ENCODE measurements at places on chromosomes 7 and 10.

- H3K36me3 ChIP-seq, result no peaks in the 10 kb centered on the region
- no peaks in the 10 kb centered on the region for H3K4me1 ChIP-seq
- no peak overlapping the region for H3K4me3 ChIP-seq
- no peak for DNase-seq
- no peaks in the 10 kb centered on the region for H3K27me3 ChIP-seq
These were observed 84.3 kb upstream of the PODXL start for GRCh38 chr7:131640686-131641085.

- H3K4me1 ChIP-seq, result no peaks in the 10 kb centered on the region
- no peak overlapping the region for H3K27ac ChIP-seq
- no peaks in the 10 kb centered on the region for H3K27me3 ChIP-seq
- no peak overlapping the region for H3K4me3 ChIP-seq
- no peak for DNase-seq
These were observed 78.1 kb downstream of the HDAC9 start for GRCh38 chr7:18573410-18574234.

DNA sequence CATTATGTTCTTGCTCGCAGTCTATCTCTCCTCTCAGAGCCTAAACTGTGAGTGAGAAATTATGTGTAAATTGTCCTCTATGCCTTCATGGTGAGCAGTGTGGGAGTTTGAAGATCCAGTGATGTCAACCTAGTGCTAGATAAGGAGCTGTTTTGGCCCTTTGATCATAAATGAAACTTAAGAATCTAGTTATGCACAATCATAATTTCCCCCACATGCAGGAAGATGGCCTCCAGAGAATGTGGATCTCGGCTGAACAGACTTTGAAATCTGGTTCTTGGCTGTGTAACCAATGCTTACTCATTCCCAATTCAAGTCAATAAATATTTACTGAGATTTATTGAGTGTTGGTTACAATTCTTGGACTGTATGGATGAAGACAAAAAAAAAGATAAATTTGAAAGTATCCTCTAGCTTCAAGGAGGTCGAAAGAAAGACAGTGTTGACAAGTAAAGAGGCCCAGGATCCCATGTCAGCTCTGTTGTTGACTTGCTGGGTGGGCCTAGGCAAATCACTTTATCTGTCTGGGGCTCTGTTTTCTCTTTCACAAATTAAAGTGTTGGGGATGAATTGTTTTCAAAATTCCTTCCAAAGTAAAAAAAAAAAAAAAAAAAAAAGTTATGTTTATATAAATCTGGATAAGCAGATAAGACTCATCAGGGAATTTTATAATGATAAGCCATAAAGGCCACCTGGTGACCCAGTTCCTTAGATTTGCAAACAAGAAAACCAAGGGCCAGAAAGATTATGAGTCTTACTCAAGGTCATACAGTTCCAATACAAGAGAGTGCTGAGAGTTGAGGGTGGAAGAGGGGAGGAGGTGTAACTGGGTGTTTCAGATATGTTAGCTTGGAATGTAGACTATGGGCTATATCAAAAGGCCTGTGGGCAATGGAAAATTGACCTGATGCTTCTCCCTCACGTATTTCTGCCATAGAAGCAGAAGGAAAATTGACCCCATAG, 969.9 kb downstream of the KCNMA1 start:
- no peaks in the 10 kb centered on the region for H3K4me1 ChIP-seq
- H3K27ac ChIP-seq, result no peak overlapping the region
- H3K36me3 ChIP-seq, result no peaks in the 10 kb centered on the region
- H3K4me3 ChIP-seq, result no peak overlapping the region
- DNase-seq, result no peak

DNA sequence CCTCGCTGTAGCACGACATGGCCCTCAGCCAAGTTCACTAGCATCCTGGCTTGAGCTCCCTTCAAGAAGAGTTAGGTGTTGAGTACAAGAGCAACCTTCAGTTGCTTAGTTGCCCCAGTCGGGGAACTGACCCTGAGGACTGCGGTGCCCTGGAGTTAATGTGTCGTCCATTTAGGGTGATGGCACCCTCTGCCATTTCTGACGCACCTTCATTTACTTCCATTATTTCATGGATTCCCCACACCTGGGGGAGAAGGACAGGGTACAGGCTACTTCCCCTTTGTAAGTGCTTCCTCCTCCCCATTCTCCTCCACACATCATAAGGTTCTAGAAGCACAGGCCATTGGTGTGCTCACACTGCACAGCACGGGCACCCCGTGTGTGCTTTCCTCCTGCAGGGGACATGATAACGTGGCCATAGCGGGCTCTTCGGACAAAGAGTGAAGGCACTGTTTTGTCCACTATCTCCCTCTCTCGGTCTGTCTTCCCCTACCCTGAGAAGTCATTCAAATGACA, 1.8 kb downstream of the ALOX5 start:
- peaks cover 39% of the 10 kb centered on the region for H3K27me3 ChIP-seq
- H3K27ac ChIP-seq, result no peak overlapping the region
- peaks cover 37% of the 10 kb centered on the region for H3K4me1 ChIP-seq
- H3K36me3 ChIP-seq, result peaks cover 2% of the 10 kb centered on the region
- peak overlapping the region; percentile 76 for H3K4me3 ChIP-seq
- DNase-seq, result no peak

DNA sequence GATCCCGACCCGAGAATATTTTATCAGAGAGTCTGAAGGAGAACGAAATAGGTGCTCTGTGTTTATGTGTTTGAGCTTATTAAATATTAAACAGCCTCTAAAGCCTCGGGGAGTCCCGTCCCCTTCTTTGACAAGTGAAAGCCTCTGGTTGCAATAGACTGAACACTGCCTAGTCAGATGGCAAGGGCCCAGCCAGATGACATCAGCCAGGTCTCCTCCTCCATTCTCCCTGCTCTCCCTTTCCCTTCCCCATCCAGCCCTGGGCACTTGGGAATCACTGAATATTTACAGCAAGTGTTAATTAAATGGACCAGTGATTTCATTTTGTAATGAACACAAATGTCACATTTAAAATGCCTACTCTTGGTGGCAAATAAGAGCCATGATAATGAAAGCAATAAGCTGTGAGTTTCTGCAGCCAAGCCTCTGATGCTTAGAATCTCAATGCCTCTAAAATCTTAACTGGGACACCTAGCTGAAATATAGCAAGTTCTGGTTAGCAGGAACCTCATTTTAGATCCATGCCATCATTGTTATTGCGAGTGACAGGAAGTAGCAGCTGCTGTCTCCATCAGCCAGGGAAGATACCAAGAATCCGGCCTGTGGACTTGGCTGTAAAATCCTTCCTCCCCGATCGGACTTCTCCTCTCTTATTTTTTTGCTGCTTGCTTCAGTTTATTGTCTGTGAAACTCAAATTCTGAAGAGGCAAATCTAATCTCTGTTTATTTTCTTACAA, 202.1 kb downstream of the PRPF18 start:
- DNase-seq, result no peak
- peaks cover 2% of the 10 kb centered on the region for H3K27me3 ChIP-seq
- peak overlapping the region; percentile 95 for H3K27ac ChIP-seq
- H3K36me3 ChIP-seq, result peaks cover 3% of the 10 kb centered on the region
- peaks cover 5% of the 10 kb centered on the region for H3K4me1 ChIP-seq
- no peak overlapping the region for H3K4me3 ChIP-seq

DNA sequence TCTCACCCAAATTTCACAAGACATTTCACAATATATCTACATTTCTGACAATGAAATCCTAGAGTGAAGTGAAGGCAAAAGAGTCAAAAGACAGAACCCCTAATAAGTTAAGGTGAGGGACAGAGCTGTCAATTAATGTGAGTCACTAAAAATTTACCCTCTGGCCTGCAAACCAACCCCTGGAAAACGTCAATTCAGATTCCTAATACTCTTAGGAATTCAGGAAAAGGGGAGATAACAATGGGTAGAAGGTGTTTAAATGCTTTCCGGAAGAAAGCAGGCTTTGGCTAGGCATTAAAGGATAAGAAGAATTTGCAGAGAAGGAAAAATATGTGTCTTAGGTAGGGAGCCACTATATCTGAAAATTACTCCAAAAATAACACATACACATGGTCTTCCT, 299.6 kb downstream of the INHBA start:
- no peaks in the 10 kb centered on the region for H3K27me3 ChIP-seq
- H3K4me3 ChIP-seq, result no peak overlapping the region
- no peaks in the 10 kb centered on the region for H3K36me3 ChIP-seq
- DNase-seq, result no peak

DNA sequence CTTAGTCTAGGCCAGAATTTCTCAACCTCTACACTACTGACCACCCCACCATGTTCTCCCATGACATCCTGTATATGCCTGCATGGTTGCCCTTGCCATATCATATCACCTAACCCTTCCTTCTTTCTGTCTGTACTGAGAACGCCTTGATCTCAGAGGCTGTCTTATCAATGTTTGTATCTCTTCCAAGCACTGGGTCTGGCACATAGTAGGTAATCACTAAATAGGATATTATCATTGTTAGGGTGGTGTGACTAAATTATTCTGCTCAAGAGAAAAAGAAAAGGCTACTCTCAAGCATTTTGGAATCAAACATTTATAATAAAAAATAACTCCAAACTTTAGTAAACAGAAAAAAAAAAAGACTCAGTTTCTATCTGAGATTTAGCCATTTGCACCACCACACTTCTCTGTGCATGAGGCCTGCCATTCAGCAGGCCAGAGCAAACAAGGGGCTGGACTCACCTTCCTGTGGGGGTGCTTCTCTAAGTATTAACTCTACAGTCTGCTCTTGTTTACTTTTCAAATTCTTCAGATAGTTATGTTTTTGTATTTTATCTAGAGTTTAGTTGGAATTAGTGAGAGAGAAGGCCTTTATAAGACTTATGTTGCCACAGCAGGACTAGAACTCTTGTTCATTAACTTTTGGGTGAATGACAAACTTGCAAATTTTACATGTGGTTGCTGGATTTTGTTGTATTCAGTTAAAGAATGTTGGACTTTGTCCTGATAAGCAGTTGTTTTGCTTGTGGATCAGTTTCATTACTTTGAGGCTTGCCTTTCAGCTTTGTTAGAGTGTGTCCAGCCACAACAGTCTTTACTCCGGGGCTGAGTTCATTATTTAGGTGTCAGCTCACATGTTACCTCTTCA, 5.4 kb downstream of the AGBL3 start:
- peaks cover 31% of the 10 kb centered on the region for H3K36me3 ChIP-seq
- no peak for DNase-seq
- H3K4me1 ChIP-seq, result peaks cover 54% of the 10 kb centered on the region
- no peaks in the 10 kb centered on the region for H3K27me3 ChIP-seq
- H3K4me3 ChIP-seq, result no peak overlapping the region

DNA sequence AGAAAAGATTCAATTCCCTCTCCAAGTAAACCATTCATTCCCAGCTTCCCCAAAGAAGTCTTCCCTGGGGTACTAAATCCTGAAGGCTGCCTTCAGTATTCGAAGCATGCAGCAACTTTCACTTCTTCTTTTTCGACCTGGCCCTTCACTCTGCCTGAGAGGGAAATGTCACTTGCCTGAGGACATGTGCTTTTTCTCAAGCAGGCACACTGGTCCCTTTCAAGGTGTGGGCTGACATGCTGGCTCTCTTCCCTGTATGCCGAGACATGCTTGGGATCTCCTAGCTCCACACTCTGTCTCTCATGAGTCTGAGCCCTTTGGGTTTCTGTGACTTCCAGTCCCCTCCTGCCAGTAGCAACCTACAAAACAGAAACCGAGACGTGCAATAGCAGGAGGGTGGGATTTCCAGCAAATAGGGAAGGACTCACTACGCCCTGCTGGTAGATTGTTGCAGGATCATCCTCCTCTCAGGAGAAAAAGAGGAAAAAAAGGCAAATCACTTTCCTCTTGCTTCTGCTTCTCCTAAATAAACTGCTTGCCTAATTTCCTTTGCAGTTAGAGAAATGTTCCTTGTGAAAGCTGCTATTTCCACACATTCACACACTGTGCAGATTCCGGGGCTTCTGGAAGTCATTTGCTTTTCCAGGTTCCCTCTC, 33.5 kb downstream of the FIGNL1 start:
- DNase-seq, result no peak
- peaks cover 1% of the 10 kb centered on the region for H3K36me3 ChIP-seq
- peaks cover 39% of the 10 kb centered on the region for H3K4me1 ChIP-seq
- H3K27me3 ChIP-seq, result no peaks in the 10 kb centered on the region
- H3K27ac ChIP-seq, result peak overlapping the region; percentile 59

GRCh38 chr7:78620920-78621319, 822.3 kb downstream of the PHTF2 start:
- no peaks in the 10 kb centered on the region for H3K27me3 ChIP-seq
- H3K4me1 ChIP-seq, result no peaks in the 10 kb centered on the region
- DNase-seq, result no peak

GRCh38 chr10:132946-133898, 2.0 kb upstream of the ZMYND11 start:
- H3K27me3 ChIP-seq, result peaks cover 17% of the 10 kb centered on the region
- H3K4me3 ChIP-seq, result peak overlapping the region; percentile 87
- no peak overlapping the region for H3K27ac ChIP-seq
- peaks cover 34% of the 10 kb centered on the region for H3K4me1 ChIP-seq

GRCh38 chr10:79367426-79368189, 20.3 kb downstream of the PPIF start:
- no peak overlapping the region for H3K4me3 ChIP-seq
- H3K4me1 ChIP-seq, result no peaks in the 10 kb centered on the region
- no peak overlapping the region for H3K27ac ChIP-seq
- no peak for DNase-seq

GRCh38 chr10:90999512-91000172, 78.8 kb upstream of the ANKRD1 start:
- H3K36me3 ChIP-seq, result no peaks in the 10 kb centered on the region
- H3K27me3 ChIP-seq, result peaks cover 6% of the 10 kb centered on the region
- H3K4me1 ChIP-seq, result no peaks in the 10 kb centered on the region
- no peak for DNase-seq
- no peak overlapping the region for H3K4me3 ChIP-seq

- no peak overlapping the region for H3K27ac ChIP-seq
- no peaks in the 10 kb centered on the region for H3K4me1 ChIP-seq
- no peak for DNase-seq
- H3K4me3 ChIP-seq, result no peak overlapping the region
- no peaks in the 10 kb centered on the region for H3K27me3 ChIP-seq
- H3K36me3 ChIP-seq, result no peaks in the 10 kb centered on the region
These were observed 83.6 kb upstream of the SEMA3C start for GRCh38 chr7:81002421-81002820.

DNA sequence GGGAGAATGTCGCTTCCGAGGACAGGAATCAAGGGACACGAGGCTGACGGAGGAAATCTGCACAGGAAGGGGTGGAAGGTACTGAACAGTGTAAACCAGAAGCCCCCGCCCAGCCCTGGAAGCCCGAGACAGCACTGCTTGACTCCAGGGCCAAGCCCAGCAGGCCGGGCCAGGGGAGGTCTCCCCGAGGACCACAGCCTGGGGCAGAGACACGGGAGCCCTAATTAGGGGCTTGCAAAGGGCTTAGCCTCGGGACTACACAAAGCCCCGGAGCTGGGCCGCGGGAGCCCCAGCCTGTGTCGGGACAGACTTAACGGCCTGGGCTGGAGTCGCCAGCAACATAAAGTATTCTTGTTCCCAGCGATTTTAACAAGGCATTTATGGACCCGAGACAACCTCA, 50.8 kb downstream of the OAT start:
- DNase-seq, result no peak
- H3K4me3 ChIP-seq, result no peak overlapping the region
- no peaks in the 10 kb centered on the region for H3K36me3 ChIP-seq
- peaks cover 14% of the 10 kb centered on the region for H3K27me3 ChIP-seq
- no peak overlapping the region for H3K27ac ChIP-seq

Data from activated T-helper 1 cell treated with anti-CD3 and anti-CD28 coated beads, Interleukin-12 subunit alpha, Interleukin-12 subunit beta, Interleukin-2, Interleukin-4 antibody, amounts not matched to agents 30 ng/mL and 10 ng/mL and 1 ng/mL, durations not matched to agents 14 hours and 24 hours and 36 hours (primary cell).